ENCODE measurements at places on chromosomes 16 and 17.

- DNase-seq, result no peak
These were observed 86.1 kb upstream of the CCL2 start for GRCh38 chr17:34168989-34169388.

DNA sequence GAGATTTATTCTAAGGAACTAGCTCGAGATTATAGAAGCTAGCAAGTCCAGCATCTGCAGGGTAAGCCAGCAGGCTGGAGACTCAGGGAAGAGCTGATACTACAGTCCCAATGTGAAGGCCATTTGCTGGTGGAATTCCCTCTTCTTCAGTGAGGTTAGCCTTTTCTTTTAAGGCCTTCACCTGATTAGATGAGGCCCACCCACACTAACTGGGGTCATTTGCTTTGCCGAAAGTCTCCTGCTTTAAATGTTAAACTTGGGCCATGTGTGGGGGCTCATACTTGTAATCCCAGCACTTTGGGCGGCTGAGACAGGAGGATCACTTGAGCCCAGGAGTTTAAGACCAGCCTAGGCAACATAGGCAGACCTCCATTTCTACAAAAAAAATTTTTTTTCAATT is 168.3 kb downstream of the LGALS9B start:
- no peak for DNase-seq

DNA sequence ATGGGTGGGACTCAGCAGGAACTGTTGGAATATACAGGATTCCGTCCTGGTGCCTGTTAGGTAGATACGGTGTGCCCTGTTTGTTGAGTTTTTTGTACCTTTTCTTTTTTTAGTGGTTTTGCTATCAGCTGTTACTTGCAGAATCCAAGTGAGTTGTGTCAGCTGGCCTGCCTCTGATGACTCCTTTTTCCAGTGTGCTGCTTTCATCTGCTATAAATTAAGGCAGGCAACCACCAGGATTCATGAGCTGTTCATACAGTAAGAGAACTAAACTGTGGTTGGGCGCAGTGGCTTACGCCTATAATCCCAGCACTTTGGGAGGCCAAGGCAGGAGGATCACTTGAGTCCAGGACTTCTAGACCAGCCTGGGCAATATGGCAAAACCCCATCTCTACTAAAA is 79.9 kb downstream of the WNT3 start:
- DNase-seq, result no peak

GRCh38 chr17:968812-969730 is 10.5 kb downstream of the NXN start:
- no peak for DNase-seq

DNA sequence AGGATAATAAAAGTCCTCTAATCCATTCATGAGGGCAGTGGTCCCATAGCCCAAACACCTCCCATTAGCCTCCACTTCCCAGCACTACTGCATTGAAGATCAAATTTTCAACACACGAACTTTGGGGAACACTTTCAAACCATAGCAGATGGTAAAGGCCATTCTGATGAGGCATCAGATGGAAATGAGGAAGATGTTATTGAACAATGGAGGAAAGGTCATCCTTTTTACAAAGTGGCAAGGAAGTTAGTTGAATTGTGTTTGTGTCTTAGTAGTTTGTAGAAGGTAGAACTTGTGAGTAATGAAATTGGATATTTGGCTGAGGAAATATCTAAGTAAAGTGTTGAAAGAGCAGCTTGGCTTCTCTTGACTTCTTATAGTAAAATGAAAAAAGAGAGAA is 93.3 kb upstream of the NLRP1 start:
- no peak for DNase-seq

- DNase-seq, result peak; percentile 93
These were observed at the start of gene BBS2 for GRCh38 chr16:56519459-56520250. Gene BBS2 (minus strand): TSS chr16:56520024. CDS start chr16:56519862, 162 bp downstream.

GRCh38 chr17:1830288-1830687 is 483 bp downstream of the RPA1 start:
- peak; percentile 25 for DNase-seq

DNA sequence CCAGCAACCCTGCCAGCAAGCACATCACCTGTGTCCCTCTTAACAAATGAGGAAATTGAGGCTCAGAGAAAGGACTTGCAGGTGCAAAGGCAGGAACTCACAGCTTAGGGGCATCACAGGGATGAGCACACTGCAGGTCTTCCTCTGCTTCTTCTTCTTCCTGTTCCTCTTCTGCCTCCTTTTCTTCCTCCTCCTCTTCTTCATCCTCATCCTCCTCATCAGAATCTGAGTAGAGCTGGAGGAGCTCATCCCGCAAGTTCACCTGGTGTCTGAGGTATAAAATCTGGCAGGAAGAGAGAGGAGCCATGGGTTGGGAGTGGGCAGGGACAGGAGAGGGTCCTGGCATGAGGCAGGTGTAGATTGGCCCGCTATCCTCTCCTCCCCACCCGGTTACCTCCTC is 2.6 kb downstream of the HAP1 start:
- no peak for DNase-seq

GRCh38 chr16:15493466-15494180 is 59.2 kb downstream of the BMERB1 start:
- no peak for DNase-seq

- DNase-seq, result peak; percentile 99
These were observed at the start of gene CORO7 for GRCh38 chr16:4416200-4417032. Gene CORO7 (minus strand): TSS chr16:4416596. CDS start chr16:4416518, 78 bp downstream.

DNA sequence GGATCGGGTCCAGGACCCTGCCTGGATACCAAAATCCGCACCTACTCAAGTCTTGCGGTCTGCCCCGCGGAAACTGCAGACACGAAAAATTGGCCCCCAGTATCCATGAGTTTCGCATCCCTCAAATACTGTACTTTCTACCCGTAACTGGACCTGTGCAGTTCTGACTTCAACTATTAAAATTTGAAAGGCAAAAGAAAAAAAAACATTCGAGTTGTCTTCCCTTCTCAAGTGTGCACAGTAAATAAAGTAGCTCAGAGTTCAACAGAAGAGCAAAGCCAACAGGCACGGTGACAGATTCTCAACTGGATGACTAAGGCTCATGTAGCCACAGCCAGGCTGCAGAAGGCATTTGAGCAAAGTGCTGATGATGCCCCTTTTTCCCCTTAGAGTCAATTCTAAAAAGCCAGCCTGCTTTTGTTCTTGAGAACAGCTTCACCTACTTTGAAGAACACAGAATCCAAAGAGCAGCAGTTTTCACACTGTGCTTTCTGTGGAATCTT is 32.5 kb downstream of the MARF1 start:
- no peak for DNase-seq

- DNase-seq, result peak; percentile 28
These were observed 64.2 kb downstream of the SPECC1 start for GRCh38 chr17:20073055-20073979.

DNA sequence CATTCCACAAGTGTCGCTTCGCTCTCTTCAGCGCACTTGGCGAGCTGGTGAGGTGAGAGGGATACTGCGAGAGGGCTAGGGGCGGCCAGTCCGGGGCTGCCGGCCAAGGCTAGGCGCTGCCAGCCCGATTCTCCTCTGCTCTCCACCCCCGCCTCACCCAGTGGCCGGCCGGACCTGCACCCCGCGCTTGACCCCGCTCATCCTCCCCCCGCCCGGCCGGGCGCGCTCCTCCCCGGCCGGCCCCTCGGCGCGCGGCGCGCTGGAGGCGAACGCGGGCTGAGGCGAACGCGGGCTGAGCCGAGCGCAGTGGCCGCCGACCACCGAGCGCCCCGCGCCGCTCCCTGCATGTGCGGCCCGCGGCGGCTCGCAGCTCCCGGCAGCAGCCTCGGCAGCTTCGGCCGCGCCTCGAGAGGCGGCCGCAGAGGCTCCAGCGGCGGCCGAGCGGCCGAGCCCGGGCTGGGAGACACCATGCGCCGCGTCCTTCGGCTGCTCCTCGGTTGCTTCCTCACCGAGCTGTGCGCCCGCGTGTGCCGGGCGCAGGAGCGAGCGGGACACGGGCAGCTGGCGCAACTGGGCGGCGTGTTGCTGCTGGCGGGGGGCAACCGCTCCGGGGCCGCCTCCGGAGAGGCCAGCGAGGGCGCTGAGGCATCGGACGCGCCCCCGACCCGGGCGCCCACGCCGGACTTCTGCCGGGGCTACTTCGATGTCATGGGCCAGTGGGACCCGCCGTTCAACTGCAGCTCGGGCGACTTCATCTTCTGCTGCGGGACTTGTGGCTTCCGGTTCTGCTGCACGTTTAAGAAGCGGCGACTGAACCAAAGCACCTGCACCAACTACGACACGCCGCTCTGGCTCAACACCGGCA is at the start of gene SHISA9:
SHISA9 (plus strand) TSS at position 2 of the 865 bp plus-strand sequence.
- DNase-seq, result no peak

DNA sequence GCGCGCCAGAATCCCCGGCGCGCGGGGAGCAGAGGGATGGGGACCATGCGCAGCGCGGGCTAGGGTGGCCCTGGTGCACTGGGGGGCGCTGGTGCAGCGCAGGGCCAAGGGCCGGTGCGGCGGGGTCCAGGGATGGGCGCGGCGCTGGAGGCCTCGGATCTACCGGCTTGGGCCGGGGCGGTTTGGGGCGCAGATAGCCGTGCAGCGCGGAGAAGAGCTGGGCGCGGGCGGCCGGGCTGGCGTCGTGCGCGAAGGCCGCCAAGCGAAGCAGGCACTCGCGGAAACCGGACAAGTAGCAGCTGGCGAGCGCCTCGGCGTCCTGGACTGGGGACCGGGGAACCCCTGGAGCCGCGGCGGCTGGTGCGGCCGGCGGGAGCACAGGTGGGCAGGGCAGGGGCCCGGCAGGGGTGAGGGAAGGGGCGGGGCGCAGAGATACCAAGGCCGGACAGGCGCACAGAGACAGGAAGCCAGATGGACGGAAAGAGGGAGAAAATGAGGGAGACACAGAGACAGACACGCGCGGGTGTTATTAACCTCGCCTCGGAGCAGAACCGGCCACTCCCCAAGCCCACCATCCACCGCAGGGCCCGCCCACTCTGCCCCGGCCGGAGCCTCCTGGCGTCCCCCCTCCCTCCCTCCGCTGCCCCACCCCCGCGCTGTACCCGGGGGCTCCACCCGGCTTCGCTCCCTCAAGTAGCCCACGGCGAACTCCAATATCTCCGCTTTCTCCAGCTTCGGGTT is 2.1 kb downstream of the HES7 start:
- no peak for DNase-seq
